Midbrain (tissue), 1 donor: ENCODE measurements at places on chromosomes 7 and 10.
A peak's percentile ranks its signal among the peaks of the same experiment; 100 is the strongest.

DNA sequence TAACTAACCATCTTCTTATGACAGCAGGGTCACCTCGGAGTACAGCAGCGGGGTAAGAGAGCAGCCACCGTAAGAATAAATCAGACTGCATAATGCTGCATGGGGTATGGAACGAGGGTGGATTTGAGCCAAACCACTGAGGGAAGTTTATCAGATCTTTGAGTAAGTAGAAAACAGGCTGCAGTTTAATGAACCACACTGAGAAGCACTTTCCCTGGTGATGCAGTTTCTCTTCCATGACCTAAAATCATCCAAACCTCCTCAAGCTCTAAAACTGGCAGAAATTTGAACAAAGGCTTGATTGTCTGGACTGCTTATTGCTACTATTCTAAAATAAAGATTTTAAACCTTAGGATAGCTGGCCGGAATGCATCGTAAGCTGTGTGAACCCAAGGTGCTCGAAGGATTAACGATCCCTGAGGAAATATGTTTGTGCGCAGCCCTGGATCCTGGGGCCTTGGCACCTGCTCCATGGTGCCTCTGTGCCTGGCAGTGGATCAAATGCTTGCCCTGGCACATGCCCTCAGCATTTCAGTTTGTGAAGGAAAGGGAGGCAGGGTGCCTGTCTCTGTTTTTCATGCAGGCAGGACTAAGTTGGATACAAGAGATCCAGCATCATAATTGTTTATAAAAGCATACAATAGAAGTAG lies 322.7 kb downstream of the LHFPL3 start:
- peak; percentile 13 for DNase-seq

- DNase-seq: no peak
Measured at GRCh38 chr7:139560199-139560598, 36.7 kb downstream of the CLEC2L start.

- no peak for DNase-seq
Measured at GRCh38 chr10:132030898-132031463, 34.8 kb upstream of the JAKMIP3 start.

DNA sequence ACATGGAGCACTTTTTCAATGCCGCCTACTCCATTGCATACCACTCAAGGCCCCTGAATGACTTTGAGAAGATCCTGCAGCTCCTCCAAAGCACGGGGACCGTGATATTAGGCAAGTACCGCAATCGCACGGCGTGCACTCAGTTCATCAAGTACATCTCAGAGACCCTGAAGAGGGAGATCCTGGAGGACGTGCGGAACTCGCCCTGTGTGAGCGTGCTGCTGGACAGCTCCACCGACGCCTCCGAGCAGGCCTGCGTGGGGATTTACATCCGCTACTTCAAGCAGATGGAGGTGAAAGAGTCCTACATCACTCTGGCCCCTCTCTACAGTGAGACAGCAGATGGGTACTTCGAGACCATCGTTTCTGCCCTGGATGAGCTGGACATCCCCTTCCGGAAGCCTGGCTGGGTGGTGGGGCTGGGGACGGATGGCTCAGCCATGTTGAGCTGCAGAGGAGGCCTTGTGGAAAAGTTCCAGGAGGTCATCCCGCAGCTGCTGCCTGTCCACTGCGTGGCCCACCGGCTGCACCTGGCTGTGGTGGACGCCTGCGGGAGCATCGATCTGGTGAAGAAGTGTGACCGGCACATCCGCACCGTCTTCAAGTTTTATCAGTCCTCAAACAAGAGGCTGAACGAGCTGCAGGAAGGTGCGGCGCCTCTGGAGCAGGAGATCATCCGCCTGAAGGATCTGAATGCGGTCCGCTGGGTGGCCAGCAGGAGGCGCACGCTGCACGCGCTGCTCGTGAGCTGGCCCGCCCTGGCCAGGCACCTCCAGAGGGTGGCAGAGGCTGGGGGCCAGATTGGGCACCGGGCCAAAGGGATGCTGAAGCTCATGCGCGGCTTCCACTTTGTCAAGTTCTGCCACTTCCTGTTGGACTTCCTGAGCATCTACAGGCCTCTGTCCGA lies 12.7 kb upstream of the ATP6V0E2 start:
- no peak for DNase-seq

DNA sequence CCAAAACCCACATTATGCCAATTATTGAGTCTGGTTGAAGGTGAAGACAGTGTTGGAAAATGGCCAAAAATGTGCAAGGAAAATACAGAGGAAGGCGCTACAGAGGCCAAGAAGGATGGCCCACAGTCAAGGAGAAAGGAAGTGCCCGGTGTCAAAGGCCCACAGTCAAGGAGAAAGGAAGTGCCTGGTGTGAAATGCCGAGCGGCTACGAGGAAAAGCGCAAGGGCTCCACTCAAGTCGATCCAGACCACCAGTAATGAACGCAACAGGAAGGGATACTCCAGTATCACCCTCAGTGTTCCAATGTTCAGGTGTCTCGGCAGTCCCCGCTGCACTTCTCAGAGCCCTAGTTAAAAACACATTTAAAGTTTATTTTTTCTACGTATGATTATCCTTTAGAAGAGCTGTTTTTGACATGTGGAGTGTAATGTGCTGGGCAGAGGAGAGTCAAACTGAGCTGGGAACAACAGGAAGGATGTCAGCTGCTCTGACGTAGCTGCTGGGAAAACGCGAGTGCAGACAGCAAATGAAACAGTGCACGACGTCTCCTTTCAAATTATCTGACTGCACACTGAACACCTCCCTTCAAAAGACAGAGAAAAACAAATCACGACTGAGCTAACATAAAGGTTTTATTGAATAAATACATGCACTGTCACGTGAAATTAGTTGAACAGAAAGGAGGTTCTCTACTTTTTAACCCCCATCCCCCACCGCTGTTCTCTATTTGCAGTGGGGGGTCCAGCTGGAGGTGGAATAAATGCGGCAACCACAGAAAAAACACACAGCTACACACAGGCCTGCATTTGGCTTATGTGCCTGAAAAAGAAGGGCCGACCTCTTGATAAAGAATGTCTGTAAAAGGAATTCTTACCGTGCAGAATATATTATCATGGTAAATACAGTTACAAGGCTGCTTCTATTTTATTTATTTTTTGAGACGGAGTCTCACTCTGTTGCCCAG lies 26.1 kb upstream of the NCAPG2 start:
- DNase-seq: no peak

- DNase-seq: no peak
Measured at GRCh38 chr10:1400101-1401070, 336.9 kb downstream of the ADARB2 start.

DNA sequence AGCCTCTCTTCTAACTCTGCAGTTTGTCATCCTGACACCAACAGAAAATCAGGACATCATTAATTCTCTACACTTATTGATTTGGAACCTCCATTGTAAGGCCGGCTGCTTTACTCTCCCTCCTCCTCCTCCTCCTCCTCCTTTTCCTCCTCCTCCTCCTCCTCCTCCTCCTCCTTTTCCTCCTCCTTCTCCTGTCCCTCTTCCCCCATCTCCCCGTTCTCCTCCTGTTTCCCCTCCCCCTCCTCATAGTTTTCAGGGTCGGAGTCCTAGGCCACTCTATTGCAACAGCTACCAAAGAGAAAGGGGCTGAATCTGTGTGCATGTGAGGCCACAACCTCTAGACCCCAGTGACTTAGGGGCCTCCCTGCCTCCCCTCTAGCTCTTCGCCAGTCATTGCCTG lies 136.1 kb downstream of the HECW1 start:
- DNase-seq: no peak

DNA sequence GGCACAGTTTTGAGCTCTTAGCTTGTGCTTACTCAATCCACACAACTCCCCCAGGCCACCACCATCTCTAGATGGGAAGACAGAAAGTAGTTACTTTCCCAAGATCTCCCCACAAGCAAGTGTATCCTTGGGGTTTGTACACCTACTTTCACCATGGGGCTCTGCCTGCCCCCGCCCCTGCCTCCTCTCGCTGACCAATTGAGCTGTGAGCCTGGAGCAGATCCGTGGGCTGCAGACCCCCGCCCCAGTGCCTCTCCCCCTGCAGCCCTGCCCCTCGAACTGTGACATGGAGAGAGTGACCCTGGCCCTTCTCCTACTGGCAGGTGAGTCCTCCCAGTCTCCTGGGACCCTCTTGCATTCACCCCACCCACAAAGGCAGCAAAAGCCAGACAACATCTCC lies 2.0 kb downstream of the FXYD4 start:
- no peak for DNase-seq

DNA sequence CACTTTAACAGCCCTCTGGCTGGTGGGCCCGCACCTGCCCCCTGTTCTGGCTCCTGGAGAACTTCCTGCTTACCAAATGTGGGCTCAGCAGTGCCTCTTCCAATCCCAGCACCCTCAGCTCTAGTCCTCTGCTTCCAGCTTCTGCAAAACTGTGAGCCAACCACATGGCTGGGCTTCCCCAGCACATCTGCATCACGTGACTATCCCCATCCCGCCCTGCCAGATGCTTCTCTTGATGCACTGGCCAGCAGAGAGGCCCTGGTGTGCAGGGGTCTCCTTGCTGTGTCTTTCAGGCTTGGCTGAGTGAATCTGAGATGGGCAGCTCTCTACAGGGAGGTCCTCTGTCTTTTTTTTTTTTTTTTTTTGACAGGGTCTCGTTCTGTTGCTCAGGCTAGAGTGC lies 43.8 kb upstream of the DMBT1 start:
- DNase-seq: peak; percentile 13

GRCh38 chr10:47036771-47037170 lies 125.5 kb downstream of the PTPN20 start:
- DNase-seq: no peak

- DNase-seq: no peak
Measured at GRCh38 chr7:157576415-157576814, 239.6 kb downstream of the DNAJB6 start.

- no peak for DNase-seq
Measured at GRCh38 chr10:76451911-76452310, 1020.5 kb downstream of the LRMDA start.

DNA sequence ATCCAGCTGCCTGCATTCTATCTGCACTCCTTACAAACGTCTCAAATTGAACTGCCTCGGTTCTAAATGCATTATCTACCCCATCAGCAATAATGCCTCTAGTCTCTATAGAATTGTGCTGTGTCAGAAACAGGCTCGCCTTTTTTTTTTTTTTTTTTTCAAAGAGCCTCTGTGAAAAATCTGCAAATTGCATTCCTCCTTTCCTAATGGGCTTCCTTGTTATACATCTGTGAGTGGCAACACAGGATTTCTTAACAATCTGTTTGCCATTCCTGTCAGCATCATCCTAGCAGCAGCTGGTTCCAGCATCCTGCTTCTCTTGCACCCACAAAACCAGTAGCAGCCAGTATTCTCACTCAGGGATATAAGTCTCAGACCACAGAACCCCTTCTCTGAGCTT lies 413.5 kb upstream of the SEMA3D start:
- no peak for DNase-seq

- DNase-seq: no peak
Measured at GRCh38 chr10:90845726-90846125, 12.1 kb downstream of the HTR7 start.

GRCh38 chr10:71278691-71279588 lies 40.1 kb upstream of the SLC29A3 start:
- peak; percentile 42 for DNase-seq

DNA sequence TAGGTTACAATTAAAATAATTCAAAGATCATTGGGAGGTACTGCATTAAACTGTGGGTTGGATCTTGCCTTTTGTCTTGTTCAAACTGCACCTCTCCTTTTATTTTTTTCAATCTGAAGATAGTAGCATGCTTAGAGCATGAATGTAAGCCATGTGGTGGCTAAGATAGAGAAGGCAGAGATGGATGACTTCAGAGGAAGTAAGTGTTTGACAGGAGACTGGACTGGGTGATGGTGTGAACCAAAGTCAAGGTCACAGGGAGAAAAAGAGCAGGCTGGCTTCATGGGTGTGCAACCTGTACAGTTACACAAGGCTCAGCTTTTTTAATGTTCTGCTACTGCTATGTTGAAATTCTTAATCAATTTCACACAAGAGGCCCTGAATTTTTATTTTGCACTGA lies 85.6 kb downstream of the ZEB1 start:
- DNase-seq: no peak

DNA sequence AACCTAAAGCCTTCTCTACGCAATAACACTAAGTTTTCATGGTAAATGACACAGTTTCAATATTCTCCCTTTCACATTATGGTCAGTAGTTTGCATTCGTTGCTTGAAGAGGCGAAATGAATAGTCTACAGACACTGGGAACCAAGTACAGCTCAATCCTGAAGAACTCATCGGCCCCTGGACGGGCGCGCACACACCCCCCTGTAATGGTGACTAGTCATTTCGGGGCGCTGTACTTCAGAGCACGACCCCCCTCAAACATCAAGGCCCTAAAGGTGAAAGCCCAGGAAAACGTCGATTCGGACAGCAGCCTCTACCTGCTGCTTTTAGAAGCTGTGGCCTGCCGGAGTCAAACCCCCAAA lies 1.0 kb downstream of the NT5C2 start:
- peak; percentile 59 for DNase-seq

DNA sequence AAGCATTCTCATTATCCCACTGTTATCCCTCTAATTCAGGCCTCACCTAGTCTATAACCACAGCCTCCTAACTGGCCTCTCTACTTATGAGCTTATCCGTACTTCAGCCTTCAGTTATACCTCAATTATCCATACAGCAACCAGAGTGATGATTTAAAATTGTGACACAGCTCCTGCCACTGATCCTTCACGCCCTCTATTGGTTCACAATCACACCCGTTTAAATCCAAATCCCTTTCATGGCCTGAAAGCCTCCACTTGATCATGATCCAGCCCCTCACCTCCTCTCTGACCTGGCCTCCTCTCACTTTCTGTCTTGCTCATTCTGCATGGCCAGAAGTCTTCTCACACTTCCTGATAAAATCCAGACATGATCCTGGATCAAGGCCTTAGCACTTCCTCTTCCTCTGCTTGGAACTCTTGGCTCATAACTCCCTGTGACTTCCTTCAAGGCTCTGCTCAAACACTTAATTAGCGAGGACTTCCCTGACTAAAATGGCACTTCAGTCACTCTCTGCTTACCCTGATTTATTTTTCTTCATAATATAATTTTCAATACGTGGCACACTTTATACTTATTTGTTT lies 19.0 kb upstream of the TMEM26 start:
- no peak for DNase-seq

DNA sequence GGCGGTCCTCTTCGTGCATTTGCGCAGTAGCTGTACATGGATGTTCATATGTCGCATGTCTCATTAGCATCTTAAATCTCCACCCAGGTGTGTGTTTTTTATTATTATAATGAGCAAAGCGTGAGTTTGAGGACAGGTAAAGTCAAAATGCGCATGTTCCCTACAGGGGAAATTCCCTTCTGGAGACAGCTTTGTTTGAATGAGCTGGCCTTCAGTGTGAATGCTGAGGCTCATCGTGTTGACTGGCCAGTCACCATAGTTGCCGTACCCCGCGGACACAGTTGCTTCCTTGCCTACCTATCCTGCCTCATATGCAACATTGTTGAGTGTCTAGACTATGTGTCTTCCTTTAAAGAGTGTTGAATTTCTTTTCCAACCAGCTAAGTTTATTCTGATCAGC lies 13.6 kb downstream of the LYZL1 start:
- DNase-seq: no peak

DNA sequence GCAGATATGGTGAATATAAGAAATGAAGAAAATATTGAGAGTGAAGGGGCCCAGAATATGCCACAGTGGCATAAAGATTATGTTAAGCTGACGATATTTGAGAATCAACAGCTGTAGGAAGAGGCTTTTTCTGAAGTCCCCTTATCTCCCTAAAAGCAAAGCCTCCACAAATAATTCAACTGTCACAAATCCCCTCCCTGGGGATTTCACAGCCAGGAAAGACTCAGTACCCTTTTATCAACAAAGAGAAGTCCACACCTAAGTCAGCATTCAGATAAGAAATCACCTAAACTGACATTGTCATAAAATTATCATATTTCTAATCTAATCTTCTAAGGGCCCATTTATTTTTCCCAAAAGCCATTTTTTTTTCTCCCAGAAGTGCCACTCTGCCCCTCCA lies 284.9 kb upstream of the VWC2 start:
- DNase-seq: no peak

- DNase-seq: no peak
Measured at GRCh38 chr7:8388257-8388625, 45.2 kb upstream of the NXPH1 start.
